ENCODE measurements at places on chromosomes 4 and X.

- no peak for DNase-seq
These were observed 86.2 kb downstream of the WNK3 start for GRCh38 chrX:54271664-54272063.

DNA sequence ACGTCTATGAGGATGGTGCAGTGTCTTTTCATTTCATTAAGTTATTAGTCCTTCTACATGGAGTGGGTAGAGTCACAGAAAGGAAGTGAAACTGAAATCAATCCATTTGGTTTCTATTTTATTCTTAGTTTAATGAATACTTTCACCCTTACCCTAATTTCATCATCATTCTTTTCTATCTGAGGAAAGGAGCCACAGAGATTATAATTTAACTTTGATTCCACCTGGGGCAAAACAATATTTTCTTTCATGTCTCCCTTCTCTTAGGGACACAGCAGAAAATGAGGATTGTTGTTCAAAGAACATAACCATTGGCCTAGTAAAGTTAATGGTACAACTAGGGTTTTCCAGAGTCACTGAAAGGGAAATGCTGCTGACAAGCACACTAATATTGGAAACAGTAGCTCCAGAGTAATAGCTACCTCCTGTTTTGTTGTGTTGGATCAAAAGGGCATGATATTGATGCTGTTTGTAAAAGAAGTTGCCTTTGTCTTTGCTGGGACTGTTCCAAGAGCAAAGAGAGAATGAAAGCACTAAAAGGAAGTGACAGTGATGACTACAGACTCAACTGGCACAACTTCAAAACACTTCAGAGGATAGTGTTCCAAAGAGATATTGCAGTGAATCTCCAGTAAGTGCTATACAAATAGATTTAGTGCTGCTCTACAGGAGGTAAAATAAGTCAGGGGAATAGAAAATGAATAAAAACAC, 247.1 kb upstream of the PITX2 start:
- no peak for DNase-seq

DNA sequence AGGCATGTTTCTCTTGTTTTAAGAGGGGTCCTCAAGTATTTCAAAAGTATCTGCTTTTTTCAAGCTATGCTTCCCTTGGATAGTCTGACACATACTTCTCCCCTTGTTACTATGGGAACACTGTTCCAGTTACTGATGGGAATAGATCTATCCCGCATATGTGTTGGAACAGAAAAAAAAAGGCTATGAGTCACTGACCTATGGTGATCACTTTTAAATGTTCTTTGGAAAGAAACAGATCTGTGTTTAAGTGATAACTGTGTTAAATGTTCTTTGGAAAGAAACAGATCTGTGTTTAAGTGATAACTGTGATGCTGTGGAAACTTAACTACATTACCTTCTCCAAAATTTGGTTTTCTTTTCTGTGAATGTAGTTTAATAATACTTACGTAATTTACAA, 303.2 kb downstream of the TEX13C start:
- DNase-seq, result no peak

DNA sequence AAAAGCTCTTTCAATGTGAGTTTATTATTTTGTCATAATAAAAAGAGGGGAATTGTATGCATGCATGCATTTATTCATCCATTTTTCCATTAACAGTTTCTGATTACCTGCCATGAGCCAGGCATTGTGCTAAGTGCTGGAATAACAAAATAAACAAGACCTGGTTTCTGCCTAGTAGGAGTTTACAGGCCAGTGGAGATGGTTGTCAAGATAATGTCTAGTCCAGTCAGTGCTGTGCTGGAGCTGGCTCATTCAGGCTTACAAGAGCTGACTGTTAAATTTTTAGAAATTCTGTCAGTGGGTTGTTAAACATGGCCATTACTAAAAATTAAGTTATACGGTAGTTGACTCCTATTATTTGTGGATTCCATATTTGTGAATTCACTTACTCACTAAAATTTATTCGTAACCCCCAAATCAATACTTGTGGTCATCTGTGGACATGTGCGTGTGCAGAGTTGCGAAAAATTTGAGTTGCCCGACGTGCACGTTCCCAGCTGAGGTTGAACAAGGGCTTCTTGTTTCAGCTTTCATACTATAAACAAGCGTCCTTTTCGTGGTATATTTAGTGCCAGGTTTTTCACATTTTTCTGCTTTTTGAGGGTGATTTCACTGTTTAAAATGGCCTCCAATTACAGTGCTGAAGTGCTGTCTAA, 172.3 kb upstream of the RPS6KA3 start:
- DNase-seq, result no peak

DNA sequence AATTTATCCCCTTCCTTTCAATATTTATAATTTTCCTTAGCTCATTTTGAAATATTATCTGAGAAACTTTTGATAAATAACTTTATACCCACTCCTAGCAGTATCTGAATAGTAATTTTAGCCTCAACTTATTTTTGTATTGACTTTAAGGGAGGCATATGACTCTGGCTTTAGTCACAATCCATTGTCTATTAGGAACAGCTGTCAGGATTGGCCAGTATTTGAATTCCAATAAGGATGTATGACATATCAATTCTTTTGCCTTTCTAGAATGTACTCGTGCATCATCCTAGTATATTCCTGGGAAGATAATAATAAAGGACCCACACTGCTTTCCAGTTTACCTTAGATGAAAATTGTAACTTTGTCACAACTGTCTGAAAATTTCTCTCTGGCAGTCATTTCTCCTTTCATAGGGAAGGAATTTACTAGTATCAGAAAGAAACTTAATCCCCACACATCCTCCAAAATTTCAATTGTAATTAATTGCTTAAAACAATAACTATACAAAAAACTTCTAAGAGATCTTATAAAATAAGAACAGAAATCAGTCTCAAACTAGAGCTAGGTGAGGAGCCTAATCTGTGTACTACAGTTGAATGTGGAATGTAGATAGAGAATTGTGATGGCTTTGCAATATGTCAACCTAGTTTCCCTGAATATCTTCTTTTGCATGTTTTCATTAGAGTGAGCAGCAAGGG, 121.0 kb upstream of the EPHA5 start:
- DNase-seq, result no peak

GRCh38 chrX:85503258-85504158, 124.0 kb upstream of the POF1B start:
- DNase-seq, result no peak

DNA sequence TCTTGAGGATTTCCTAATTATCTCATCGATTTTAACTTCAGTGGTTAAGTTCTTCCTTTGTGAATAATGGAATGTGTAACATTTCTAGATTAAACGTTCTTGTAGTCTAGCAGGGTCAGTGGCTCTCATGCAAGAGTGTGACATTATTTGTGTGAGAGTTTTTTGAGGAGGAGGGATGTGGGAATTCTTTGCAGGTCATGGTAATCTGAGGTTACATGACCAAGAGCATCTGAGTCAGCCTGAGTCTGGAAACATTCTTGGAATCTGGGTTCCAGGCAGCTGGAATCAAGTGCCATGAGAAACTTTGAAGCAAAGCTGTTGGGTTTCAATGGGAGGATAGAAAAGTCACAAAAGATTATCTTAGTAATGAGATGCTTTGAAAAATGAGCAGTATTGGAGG, 49.5 kb downstream of the GK start:
- DNase-seq, result no peak

GRCh38 chr4:120071192-120071795, 4.6 kb upstream of the MAD2L1 start:
- DNase-seq, result peak; percentile 73

- no peak for DNase-seq
These were observed 544.3 kb upstream of the CNKSR2 start for GRCh38 chrX:20829665-20830491.

DNA sequence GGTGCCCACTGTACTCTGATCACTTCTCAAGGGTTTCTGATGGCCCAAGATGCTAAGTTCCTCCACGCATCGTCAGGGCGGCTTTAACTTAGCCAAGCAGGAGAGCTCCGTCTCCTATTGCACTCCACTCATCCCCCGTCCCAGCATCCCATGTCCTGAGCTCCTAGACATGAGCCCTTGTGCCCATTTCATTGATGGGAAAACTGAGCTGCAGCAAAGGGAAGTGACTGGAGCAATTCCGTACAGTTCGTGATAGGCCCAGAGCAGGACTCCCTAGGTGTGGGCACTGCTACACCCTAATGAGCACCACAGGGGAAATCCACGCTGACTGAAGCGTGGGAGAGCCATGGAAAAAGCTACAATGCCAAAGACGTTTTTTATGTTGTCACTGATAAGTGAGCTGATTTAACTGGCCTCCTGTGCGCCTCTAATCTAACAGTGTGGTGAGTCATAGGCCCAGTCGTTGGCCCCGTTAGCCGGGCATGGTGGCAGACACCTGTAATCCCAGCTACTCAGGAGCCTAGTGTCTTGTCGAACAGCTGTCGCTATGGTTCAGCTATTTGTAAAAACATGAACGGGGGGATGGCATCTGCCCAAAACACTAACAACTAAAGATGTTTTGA, 14.9 kb downstream of the NSDHL start:
- DNase-seq, result no peak

GRCh38 chr4:3244002-3244401, 5.0 kb upstream of the MSANTD1 start:
- no peak for DNase-seq

DNA sequence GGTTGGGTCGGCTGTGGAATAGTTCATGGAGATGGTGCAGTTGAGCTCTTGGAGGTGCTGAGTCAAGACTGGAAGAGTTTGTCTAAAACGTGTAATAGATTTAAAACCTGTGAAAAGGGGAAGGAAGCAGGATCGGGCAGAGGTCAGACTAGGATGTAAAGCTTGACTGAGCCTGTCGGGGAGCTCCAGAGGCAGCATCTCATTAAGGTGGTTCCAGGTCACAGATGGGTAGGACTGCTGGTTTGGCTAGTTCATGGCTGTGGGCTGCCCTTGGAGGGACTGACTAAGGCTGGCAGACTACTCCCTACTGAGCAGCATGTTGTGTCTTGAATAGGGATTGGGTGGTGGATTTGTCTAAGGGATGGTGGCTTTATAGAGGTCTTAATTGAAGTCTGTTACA, 28.4 kb upstream of the WDR1 start:
- DNase-seq, result no peak

DNA sequence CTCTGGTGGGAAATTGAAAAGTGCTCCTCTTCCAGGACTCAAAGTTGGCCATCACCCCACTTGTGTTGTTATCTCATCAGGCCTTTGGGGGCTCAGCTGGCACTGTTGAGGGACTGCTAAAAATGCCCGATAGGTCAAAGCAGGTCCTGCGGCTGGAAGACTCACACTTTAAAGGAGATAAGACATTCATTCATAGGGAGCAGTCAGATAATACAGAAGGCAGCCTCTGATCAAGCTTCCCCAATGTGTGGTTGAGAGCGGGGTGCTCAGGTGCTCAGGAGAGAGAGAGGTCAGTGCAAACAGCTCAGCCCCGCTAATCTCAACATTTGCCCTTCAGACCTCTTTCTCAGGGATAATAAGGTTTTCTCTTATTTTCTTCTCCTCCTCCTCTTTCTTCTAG, 70.3 kb downstream of the TMEM154 start:
- DNase-seq, result no peak

- DNase-seq, result no peak
These were observed 68.1 kb upstream of the GRXCR1 start for GRCh38 chr4:42824278-42824977.

DNA sequence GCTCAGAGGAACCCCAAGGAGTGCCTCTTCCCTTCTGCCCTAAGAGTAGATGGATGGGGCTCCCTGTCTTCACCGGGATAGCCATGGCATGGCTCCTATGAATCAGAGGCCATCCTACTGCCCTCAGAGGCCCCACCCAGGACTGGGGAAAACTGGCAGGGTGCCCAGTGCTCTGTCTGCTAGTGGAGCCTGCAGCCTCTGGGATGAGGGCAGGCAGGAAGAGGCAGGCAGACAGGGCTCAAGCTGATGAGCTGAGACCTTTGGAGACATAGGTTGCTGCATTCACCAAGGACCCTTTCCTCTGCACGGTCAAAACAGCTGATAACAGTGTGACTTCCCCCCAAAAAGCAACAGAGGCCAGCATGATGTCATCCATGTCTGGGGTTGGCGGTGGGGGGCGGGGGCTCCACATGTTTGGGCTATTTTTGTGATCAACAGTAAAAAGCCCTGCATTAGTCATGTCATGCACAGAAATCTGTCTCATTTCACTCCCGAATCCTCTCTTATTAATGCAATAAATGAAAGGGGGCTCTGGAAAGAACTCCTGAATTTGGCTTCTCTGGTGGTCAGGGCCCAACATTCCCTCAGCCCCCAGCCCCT, 207.6 kb upstream of the MAMLD1 start:
- no peak for DNase-seq

DNA sequence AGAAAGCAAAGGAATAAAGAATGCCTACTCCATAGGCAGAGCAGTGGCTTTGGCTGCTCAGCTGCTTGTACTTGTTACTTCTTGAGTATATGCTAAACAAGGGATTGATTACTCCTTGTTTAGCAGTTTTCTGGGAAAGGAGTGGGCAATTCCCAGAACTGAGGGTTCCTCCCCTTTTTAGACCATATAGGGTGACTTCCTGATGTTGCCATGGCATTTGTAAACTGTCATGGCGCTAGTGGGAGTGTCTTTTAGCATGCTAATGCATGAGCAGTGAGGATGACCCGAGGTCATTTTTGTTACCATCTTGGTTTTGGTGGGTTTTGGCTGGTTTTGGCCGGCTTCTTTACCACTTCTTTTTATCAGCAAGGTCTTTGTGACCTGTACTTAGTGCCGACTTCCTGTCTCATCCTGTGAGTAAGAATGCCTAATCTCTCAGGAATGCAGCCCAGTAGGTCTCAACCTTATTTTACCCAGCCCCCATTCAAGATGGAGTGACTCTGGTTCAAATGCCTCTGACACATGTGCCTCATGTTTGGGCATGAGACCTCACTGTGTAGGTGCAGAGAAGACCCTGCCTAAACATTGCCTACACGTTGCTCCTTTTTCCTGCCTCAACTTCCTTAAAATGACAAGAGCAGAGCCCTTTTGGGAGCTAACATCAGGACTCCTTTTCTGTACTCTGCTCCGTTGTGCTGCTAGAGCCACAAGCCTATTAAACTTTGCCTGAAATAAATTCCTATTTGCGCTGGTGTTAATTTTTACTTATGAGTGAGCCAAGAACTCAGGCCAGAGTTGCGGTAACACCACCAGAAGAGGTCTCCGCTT, 21.0 kb upstream of the UBA6 start:
- DNase-seq, result no peak

GRCh38 chrX:145818186-145819113, 821 bp downstream of the SLITRK2 start:
- DNase-seq, result no peak

- no peak for DNase-seq
These were observed 380.1 kb downstream of the GASK1B start for GRCh38 chr4:157792716-157793115.

GRCh38 chr4:112181358-112182000, 36.2 kb downstream of the FAM241A start:
- no peak for DNase-seq

DNA sequence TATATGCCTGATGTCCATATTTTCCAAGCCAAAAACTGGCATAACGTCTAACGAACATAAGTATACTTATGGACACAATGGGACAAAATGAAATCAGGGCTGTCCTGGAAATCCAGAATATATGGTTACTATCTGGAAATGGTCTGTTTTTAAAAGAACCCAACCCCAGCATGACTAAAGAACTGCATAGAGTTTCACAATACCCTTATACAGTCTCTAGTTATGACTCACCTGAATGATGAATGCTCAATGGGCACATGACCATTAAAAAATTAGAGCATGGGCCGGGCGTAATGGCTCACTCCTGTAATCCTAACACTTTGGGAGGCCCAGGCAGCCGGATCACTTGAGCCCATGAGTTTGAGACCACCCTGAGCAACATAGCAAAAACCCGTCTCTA, 31.8 kb downstream of the AMMECR1 start:
- DNase-seq, result no peak

GRCh38 chrX:129661369-129661768, 6.6 kb upstream of the APLN start:
- DNase-seq, result no peak

GRCh38 chrX:66633541-66633940, 5.3 kb downstream of the EDA2R start:
- DNase-seq, result no peak
